ENCODE measurements at places on chromosomes 13 and 19.

- DNase-seq, result no peak
Observed at GRCh38 chr13:69776937-69777336, 330.7 kb upstream of the ATXN8OS start.

- DNase-seq, result no peak
Observed at GRCh38 chr13:65787082-65787481, 1443.1 kb downstream of the PCDH9 start.

GRCh38 chr19:57850553-57851017 lies 926 bp downstream of the ZNF587 start:
- DNase-seq, result no peak

- no peak for DNase-seq
Observed at GRCh38 chr19:45457776-45458175, 10.0 kb upstream of the FOSB start.

DNA sequence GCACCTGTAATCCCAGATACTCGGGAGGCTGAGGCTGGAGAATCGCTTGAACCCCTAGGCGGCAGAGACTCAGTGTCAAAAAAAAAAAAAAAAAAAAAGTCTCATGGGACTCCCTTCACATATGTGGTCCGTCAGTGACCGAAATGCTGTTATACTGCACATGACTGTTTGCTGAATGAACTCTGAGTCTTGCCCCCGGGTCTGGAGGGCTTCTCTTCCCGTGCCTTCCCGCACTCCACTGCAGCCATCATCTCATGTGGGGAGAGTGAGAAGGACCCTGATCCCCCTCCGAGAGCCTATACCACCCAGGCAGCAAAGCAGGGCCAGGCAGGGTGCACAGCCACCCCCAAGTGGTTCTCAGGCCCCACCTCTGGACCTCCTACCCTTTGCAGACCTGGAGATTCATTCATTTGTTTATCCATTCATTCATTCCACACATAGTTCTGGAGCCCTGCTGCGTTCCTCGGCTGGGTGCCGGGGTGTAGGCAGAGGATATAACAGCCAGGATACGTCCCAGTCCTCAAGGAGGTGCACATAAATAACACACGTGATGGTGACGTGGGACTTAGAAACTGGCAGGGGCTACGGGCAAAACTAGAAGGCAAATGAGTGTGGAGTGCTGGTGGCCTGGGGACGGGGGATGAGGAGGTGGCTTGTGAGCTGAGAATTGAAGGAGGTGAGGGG lies 14.2 kb downstream of the NDUFA11 start:
- no peak for DNase-seq

DNA sequence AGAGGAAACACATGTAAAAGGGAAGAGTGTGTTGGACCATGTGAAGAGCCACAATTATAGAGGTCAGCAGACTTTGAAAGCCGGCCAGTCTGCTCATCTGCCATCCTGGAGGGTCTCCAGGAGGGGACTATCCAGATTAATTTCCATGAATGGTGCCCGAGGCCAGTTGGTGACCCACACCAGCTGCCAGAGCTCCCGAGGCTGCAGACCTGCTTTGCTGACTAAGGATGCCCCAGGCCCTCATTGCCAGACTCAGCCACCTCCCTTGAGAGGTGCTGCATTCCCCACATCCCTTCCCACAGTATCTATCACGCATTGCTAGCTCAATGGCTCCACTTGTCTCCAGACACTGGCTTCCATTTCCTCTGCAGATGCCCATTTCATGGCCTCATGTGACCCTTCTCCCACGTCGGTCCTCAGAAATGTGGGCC lies 110.3 kb downstream of the NALCN start:
- no peak for DNase-seq

DNA sequence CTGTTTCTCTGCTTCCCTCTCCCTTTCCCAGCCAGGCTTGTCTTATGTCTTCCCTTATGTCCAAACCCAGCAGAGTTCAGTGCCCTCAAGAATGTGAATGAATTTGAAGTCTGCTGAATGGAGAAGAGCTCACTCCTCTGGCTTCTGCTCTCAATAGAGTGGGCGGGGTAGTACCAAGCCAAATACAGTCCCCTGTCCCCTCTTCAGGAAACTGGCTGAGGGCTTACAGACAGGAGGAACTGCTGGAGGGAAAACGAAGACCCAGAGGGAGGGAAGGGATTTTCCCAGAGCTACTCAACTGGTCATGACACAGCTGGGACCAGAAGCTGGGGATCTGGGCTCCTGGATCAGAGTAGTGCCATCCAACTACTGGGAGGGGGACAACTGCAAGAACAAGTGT lies 32.9 kb upstream of the POU2F2 start:
- DNase-seq, result no peak

- no peak for DNase-seq
Observed at GRCh38 chr19:41637484-41637883, 10.6 kb upstream of the CEACAM4 start.

DNA sequence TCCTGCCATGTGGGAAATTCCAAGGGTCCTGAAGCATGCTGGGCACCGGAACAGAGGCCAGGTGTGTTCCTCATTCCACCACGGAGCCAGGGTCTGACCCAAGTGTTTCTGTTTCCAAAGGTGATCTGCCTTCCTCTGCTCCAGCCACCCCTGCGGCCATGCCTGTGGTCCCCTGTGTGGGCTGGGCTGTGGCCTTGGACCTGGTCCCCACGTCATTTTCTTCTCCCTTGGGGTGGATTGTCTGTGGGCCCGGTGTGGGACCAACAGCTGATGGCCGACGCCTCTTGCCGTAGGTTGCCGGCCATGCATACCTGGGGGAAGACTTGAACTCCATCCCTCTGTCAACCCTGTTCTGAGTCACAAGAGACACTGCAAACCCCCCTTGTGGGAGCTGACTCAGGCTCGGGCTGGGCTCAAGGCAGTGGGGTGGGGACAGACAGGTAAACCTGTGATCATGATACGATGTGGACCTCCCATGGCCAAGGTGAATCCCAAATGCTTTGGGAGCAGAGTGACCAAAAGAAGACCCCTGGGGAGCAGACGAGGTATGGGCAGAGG lies 35.0 kb downstream of the ATP11A start:
- no peak for DNase-seq

- DNase-seq, result no peak
Observed at GRCh38 chr19:12117201-12117970, 22.8 kb downstream of the ZNF20 start.

DNA sequence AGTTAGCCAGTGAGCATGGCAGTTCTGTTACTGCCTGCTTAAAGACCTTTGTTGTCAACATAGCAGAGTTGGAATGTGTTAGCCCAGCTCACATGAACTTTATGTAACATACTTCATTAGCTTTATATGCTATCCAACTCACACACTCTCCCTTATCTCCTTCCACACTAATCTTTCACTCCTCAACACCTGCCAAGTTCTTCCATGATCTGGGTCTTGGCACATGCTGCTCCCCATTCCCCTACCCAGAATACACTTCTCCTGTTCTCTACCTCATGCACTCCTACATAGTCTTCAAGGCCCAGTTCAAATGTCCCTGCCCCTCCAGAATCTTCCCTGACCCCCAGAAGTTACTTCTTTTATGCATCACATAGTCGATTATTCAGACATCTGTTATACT lies 179.3 kb downstream of the KATNAL1 start:
- DNase-seq, result no peak

DNA sequence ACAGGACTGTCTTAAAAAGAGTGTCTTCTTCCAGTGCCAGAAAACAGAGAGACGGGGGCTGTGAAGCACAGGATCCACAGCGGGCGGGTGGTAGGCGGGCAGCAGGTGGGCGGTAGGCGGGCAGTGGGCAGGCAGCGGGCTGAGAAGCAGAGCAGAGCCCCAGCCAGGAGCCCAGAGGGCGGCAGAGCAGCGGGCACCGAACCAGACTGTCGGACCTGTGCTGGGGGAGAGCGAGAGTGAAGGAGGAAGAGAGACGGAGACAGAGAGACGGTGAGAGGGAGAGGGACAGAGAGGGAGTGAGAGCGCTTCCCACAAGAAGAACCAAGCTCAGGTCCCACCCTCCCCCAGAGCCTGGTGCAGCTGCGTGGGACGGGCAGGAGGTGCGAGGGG lies 30.3 kb downstream of the RASA3 start:
- DNase-seq, result no peak

GRCh38 chr13:106424805-106425204 lies 110.7 kb downstream of the EFNB2 start:
- no peak for DNase-seq

GRCh38 chr19:12792853-12793289 lies 1.6 kb downstream of the JUNB start:
- DNase-seq, result no peak

DNA sequence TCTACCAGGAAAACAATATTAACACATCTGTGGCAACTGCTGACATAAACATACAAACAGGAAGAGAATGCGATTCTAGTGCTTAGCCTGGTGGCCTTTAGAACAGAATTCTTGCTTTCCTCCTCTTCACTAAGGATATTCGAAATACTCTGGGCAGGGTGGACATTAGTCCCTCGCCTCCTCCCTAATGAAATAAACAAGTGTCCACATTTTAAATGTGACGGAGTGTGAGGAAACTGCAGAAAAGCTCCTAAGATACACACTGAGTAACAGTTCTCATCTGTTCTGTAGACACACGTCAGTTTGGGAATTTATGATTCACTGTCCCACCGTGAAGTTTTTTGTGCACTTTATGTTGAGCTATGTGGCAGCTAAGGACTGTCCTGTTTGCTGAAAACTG lies 639 bp downstream of the STARD13 start:
- no peak for DNase-seq

- no peak for DNase-seq
Observed at GRCh38 chr13:113883314-113883811, 19.5 kb upstream of the GAS6 start.

- no peak for DNase-seq
Observed at GRCh38 chr13:24127116-24127631, 33.3 kb upstream of the SPATA13 start.
